ENCODE measurements at places on chromosomes 7 and 10.

DNA sequence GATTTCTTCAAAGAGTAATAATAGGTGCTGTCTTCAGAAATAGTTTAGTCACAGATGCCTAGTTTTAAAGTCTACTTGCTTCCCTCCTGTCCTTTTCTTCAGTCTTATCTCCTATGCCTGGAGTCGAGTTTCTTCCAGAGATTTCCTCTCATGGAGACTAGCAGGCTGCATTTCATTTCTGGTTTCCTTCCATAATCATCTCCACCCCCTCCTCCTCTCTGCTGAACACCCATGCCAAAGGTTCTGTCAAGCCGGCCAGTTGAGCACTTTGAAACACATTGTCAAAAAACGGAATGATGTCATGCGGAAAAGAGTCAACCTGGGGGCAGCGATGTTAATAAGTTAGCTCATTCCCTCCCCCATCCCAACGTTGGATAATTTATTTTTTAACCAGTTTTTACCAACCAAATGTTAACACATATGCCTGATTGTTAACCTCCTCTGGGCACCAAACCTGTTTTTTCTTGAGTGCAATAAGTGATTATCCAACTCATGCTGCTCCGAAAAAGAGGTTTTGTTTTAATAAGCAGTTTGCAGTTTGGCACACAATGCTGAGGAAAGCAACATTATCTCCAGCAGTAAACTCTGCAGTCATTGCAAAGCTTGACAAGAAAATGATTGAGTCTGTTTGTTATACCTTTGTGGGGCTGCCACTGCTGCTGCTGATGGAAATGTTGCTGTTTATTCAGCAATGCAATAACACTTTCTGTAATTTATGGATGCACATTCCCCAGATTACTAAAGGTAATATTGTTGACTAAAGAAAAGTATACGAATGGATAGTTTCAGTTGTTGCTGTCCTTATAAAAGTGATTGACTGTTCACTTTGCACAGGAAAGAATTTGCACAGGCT lies 161.6 kb downstream of the LRMDA start:
- DNase-seq, result no peak

DNA sequence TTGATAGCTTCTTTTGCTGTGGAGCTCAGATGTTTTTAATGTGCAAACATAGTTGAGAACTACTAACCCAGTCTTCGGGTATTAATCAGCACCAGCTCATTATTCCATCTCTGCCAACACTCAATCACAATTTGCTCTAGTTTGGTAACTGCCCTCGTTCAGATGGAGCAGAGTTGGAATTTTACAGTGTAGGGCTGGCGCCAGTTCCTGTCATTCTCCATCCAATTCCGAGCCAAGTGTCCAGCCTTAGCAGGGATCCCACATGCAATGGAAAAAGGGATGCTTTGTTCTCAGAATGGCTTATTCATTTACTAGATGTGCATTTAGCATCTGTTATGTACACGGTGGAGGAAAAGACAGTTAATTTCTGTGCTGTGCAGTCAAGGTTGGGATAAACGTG lies 504.5 kb upstream of the GALNT17 start:
- no peak for DNase-seq

DNA sequence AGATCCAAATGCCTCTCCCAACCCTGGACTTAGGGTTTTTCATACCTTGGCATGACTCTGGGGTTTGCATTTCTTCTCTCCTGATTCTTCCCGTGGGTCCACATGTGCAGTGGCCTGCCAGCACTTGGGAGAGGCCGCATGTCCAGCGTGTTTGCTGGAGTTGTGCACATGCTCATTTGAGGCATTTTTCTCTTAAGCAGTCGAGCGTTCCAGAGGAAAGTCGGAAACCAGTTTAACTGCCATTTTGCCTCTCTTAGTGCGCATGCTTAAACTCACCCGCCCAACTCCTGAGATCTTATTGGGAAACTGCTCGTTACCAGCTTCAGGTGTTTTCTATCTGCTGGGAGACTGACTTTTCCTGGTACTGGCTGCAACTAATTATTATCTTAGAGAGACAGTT lies 888.4 kb upstream of the PHF14 start:
- DNase-seq, result no peak

- no peak for DNase-seq
These were observed 220.1 kb downstream of the TEX36 start for GRCh38 chr10:125462845-125463244.

DNA sequence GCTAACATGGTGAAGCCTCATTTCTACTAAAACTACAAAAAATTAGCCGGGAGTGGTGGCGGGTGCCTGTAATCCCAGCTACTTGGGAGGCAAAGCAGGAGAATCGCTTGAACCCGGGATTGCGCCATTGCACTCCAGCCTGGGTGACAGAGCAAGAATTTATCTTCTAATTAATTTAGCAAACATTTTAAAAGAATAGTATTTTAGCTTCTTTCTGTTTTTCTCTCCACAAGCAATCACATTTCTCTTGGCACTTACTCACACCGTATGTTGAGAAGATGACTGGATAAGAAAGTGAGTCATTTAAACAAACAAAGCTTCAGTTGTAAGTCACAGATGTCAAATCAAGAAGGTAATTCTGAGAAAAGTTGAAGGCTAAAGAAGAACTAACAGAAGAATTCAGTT lies 264.0 kb downstream of the ARL4A start:
- no peak for DNase-seq

GRCh38 chr7:101677797-101678479 lies 48.8 kb upstream of the MYL10 start:
- no peak for DNase-seq

DNA sequence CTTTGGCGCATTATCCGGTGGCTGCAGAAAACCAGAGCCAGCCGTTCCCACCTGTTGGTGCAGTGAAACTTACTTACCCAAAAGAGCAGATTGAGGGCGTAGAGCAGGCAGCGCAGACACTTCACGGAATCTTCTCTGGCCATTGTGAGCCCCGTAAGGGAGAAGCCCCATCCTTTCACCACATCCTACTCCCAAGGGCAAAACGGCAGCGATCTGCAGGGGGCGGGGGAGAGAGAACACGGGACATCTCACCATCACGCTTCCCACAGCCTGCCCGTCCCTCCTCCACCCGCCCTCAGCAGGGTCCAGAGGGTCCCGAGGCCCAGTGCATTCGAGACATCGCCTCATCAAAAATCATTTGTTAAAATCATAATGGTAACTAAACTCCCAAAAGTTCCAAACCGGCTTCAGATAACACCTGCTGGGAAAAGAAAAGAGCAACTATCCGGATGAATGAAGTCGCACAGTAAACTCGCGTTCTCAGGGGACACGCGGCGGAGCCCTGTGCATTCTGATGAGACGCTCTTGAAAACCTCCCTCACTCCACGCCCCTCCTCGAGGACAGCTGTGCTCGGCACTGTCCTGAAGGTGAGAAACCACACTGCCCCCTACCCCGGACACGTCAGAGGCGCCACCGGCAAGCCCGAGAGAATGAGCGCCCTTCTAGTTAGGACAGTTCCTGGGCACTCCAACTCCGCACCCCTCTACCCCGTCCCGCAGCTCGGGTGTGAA lies 1.2 kb downstream of the TSPAN12 start:
- DNase-seq, result peak; percentile 77

DNA sequence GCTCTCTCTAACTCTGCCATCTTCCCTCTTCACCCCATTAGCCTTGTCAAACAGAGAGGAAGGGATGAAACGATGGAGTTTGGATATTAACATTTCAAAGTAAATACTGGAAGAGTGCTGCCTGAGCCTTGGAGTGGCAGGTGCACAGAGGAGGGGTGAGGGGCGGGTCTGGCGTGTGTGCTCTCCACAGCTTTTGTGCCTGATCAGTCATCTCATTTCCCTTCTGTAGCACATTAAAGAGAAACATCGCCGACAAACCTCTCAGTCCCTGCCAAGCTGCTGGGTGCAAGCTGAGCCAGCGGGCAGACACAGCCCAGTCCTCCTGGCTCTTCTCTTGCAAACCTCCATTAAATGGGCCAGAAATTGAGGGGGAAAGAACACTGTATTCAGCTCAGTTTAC lies 76.2 kb downstream of the SLIT1 start:
- DNase-seq, result no peak

GRCh38 chr7:7848246-7848645 lies 120.3 kb upstream of the GLCCI1 start:
- DNase-seq, result no peak

DNA sequence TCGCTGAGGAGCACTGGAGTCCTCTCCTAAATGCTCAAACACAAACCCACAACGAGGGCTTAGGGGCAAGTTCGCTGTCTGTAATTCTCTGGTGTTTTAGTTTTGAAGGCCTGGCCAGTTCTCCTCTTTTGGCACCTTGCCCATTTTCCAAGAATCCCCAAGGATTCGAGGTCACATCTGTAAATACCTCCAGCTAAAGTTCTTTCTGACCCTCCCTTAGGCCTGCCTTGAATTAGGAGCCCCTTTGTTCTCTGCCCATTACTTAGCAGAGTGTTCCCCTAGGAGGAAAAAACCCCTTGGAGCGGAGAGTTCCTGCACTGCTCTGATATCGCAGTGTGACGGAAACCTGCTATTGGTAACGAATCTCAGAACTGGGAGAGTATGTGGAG lies 743 bp upstream of the PYROXD2 start:
- no peak for DNase-seq

- DNase-seq, result no peak
These were observed 104.6 kb upstream of the CACNA2D1 start for GRCh38 chr7:82548141-82548688.

DNA sequence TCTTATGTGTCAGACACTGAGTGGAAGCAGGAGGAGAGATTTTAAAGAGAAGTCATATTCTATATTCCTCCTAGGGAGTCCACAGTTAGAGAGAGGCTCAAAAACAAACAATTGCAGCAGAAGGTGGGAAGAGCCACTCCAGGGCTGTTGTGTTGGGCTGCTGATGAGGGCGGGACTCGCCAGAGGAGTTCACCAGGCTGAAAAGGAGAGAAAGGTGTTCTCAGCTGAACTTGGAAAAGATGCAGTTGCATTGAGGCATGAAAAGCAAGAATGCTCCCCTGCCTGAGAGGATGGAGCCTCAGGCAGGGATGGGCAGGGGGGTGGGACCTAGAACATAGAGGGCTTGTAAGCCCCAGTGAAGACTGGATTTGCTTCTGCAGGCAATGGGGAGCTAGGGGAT lies 324.2 kb downstream of the CXCL12 start:
- DNase-seq, result no peak

DNA sequence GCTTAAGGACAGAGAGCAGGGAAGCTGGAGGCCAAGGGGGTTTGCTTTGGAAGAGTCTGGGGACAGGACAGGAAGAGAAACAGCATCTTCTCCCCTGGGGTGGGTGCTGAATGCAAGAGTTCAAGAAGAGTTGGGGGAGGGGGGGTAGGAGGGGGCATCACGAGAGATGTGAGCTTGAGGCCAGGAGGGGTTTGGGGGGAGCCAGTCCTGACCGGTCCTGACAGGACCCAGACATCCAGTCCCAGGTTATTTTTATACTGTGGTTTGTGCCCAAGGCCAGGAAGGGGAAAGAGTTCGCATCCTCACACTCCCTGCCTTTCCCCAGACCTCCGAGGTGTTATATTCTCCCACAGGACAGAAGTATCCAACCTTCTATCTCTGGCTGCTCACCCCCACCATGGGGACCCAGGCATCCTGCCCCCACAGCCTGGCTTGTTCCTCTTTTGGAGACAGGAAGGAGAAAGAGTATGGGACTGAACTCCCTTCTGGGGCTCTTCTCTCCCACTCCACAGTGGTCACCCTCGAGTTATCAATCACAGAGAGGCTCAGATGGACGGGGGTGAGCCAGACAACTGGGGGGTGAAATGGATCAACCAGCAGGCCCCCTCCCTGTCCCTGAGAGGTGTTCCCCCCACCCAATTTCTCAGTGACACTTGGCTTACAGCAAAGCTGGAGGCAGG lies 2.8 kb downstream of the TSC22D4 start:
- no peak for DNase-seq

- no peak for DNase-seq
These were observed 9.5 kb upstream of the TAC1 start for GRCh38 chr7:97722386-97722785.

- DNase-seq, result no peak
These were observed 198.3 kb upstream of the KAT6B start for GRCh38 chr10:74628136-74628535.

DNA sequence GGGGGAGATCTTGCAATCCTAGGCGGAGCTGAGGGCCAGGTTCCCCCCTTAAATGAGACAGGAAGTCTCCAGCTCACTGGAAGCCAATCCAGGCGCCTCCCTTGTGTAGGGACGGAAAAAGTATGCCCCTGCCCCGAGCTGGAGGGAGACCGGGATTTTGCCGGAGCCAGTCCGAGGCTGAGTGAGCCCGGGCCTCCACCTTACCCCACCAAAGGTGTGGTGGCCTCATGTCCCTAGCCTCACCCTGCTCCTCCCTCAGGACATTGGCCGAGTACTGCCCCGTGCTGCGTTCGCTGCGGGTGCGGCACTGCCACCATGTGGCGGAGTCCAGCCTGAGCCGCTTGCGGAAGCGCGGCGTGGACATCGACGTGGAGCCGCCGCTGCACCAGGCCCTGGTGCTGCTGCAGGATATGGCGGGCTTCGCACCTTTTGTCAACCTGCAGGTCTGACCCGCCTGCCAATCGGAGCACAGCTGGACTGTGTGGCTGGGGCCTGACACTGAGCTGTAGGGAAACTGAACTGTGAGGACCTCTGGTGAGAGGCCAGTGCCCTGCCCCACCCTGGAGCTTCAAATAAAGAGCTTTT lies 2.0 kb downstream of the FBXL15 start:
- peak; percentile 80 for DNase-seq

DNA sequence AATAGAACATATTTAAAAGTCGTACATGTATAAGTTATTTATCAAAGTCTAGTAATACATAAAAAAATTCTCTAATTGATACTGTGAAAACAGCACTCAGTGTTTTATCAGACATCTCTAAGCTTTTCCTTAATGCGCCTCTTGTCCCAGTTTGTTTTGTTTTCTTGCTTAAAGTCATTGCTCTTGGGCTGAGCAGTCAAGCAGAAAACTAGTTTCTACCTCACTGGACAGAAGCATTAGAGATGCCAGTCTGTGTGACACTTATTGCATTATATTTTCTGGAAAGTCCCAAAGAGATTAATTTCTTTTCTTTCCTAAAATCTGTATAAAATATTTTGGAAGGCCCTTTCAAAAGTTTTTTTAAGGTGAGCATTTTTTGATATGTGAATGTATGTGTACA lies 236.2 kb downstream of the PCLO start:
- DNase-seq, result no peak

- no peak for DNase-seq
These were observed 66.9 kb downstream of the MLLT10 start for GRCh38 chr10:21600804-21601433.

DNA sequence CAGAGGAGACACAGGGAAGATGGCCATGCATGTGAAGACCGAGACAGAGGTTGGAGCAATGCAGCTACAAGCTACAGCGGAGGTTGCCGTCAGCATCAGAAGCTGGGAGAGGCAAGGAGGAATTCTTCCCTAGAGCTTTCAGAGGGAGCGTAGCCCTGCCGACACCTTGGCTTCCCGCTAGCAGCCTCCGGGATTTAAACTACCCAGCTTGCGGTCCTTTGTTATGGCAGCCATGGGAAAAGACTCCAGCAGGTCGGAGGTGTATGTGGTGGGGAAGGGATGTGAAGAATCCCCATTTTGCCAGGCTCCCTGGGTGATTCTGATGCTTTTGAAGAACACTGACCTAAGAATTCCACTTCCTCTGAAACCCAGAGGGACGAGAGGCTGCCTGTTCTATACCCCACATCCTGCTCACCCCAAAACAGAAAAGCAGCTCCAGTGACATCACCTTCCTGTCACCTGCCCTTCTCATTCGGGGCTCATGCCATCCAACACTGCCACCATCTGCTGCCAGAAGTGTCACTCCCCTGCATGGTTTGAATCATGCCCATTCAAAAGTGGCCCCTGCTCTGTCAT lies 3.3 kb upstream of the SEPHS1 start:
- DNase-seq, result no peak

Data from left forelimb (tissue), 1 donor.